ENCODE measurements at places on chromosomes 16 and 17.

DNA sequence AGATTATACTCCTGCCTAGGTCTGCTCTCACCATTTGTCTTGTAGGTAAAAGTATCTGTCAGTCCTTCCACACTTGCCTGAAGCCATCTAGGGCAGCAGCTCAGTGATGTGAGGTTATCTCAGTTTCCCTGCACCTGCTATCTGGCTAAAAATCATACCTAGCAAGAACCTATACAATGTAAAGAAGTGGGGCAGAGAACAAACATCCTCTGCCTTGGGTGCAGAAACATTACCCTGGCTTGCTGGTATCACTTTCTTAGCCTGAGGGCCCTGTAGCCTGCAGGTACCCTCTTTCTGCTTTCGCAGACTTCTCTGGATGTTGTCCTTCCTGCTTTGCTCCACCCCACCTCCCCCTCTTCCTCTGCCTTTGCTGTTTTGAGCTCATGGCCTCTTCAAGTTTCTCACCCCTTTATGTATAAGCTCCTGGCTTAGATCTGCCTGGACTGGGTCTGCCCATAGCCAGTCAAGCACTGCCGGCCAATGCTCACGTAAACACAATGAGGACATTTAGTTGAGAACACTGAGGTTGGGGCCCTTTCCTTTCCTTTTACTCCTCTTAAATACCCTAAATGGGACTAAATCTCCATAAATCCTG is 8.7 kb upstream of the SDK2 start:
- no peak for DNase-seq

- DNase-seq = no peak
Observed at GRCh38 chr16:49019081-49019633, 262.5 kb downstream of the CBLN1 start.

- no peak for DNase-seq
Observed at GRCh38 chr17:57544401-57544800, 200.7 kb downstream of the CCDC182 start.

- no peak for DNase-seq
Observed at GRCh38 chr17:44108440-44109311, 14.8 kb downstream of the HDAC5 start.

DNA sequence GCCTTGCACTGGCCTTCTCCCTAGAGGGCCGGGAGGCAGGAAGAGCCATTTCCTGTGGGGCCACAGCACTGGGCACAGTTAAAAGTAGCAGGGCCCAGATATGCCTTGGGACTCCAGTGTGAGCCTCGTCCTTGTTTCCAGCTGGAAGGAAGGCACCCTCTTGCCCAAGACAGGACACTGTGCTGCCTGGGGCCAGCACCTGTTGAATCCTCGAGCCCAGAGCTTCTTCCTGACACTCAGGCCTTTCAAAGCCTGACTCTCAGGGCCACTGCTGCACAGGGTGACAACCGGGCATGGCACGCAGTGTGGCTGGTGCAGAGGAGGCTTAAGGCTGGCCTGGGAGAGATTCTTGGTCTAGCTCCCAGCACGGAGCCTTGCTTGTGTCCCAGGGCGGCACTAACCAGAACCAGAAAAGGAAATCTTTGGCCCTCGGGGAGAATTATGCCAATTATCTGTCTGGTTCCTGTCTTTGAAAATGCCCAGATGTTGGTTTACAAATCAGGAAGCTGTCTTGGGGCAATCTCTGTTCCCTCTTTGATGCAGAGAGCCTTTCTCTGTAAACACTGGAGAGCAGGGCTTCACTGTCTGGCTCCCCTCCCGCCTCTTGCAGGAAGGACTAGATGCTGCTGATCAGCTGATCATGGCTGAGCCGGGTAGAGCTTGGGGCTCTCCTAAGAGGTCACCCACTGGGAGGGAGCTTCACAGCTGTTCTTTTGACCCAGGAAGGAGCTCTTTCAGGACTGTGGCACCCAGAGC is 11.1 kb downstream of the LDHD start:
- no peak for DNase-seq

DNA sequence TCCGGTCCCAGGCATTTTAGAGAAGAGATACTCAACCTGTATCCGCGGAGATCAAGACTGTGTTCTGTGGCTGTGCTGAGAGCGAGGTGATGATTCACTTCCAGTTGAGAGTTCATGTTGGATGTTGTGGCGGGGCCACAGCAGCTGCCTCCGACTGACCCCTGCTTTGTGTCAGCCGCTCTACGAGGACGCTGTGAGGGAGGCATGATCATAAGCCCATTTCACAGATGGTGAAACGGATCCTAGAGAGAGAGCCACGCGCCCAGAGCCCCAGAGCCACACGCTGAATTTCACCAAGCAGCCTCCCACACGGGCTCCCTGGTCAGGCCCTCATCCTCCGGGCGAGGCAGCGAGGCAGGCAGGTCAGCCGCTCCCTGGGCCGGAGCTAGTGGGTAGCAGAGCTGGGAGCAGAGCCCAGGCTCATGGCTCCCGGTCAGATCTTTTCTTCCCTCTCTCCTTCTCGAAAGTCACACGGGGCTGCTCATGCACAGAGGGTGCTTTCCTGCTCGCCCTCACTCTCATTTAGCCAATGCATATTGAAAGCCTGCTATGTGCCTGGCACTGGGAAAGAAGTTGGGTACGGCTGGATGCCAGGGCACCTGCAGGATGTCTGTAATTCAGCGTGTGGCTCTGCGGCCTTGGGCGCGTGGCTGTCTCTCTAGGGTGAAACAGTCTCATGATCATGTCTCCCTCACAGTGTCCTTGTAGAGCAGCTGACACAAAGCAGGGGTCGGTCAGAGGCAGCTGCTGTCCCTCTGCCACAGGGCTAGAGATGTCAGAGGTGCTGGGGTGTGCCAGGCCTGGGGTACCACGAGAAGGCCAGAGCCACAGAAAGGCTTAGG is 155.6 kb upstream of the CHMP6 start:
- DNase-seq = no peak

DNA sequence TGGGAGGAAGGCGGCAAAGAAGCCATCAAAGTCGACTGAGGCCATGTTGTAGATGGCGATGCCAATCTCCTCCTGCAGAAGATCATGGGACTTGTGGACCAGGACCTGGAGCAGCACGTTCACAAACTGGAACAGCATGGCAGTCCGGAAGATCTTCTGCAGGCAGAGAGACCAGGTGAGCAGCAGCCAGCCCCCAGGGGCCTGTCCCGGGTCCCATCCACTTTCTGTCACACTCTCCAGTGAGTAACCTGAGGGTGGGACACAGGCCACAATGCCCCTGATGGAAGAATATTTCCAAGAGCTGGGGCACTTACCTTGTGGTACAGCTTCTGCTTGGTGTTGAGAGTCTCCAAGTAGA is 38.0 kb upstream of the GSG1L start:
- DNase-seq = no peak

GRCh38 chr17:62761884-62762283 is 46.2 kb downstream of the MARCHF10 start:
- no peak for DNase-seq

- DNase-seq = no peak
Observed at GRCh38 chr17:80374732-80375585, 40.0 kb upstream of the ENDOV start.

All from natural killer cell (primary cell).